Stimulated activated CD8-positive, alpha-beta memory T cell treated with anti-CD3 and anti-CD28 coated beads, Interleukin-4, amount 100 ng/mL, for 4 hours (primary cell): ENCODE measurements at places on chromosomes 7 and 10.

GRCh38 chr7:156192921-156193320 is 380.7 kb upstream of the SHH start:
- no peak for DNase-seq

GRCh38 chr7:96188174-96188581 is 133.7 kb downstream of the SLC25A13 start:
- DNase-seq = no peak

- no peak for DNase-seq
Observed at GRCh38 chr7:153943861-153944260, 108.3 kb upstream of the DPP6 start.

GRCh38 chr7:27210441-27211083 is 10.7 kb upstream of the HOXA13 start:
- no peak for DNase-seq

- no peak for DNase-seq
Observed at GRCh38 chr10:97780841-97781617, 9.2 kb upstream of the SFRP5 start.

GRCh38 chr7:45202625-45203024 is 45.0 kb downstream of the RAMP3 start:
- DNase-seq = no peak

DNA sequence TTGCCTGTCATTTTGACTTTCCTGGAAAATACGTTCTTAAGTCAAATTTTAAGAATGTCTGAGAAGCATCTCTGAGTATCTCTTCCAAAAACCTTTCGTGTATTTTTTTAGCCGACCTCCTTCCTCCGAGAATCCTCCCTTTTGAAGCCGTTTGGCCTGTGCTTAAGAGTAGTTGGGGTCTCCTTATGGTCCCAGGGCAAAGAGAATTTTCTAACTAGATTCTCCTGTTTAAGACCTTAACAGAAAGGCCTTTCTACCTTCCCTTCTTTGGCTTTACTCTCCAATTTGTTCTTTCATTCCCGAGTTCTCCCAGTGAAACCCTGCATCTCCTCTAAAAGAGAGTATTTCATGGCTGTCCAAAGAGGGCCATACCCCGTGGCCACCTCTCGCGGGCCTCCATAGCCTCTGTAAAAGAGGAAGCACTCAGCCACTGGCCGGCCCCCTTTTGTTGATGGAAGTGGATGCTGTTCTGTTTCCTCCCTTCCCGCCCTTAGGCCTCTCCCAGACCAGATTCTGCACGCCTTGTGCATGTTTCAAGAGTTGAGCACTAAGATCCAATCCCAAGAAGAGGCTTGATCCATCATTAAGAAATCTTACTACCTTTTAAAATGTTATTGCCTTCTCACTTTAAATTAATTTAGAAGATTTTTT is 6.6 kb upstream of the FEZF1 start:
- DNase-seq = no peak
